ENCODE measurements at places on chromosomes 1 and 21. TPM values are rescaled to one million over a fixed set of nuclear protein-coding genes. Genes with fewer than 3 reads are reported as not detected.

RSPO1 gene
- total RNA-seq: not detected

MCOLN2 gene
- total RNA-seq: 38.5 TPM

CRP gene
- not detected for total RNA-seq

FALEC gene
- not detected for total RNA-seq

PTGER3 gene
- total RNA-seq: 10.0 TPM

CELF3 gene
- not detected for total RNA-seq
